Fibroblast of mammary gland (primary cell): ENCODE measurements at places on chromosomes 6 and 20.

DNA sequence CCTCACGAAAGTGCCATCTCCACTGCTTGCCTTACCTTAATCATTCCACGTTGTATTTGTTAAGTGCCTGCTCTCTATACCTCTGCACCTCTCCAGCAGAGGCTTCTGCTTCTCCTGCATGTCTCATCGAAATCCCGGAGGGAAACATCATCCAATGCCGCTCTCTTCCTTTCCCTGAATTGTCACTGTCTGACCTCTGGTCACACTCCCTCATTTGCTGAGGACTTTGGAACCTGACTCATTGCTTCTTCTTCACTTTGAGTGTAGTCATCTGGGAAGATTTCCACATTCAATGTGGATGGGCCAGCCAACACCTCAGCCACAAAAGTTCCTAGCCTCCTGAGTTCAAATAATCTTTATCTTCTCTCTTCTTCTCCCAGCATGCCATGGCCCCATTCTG is 78.9 kb upstream of the BEND6 start:
- DNase-seq: peak; percentile 73

GRCh38 chr6:64998204-64998603 is 708.8 kb downstream of the EYS start:
- DNase-seq: no peak

GRCh38 chr6:7484666-7485065 is 56.8 kb upstream of the DSP start:
- DNase-seq: no peak

DNA sequence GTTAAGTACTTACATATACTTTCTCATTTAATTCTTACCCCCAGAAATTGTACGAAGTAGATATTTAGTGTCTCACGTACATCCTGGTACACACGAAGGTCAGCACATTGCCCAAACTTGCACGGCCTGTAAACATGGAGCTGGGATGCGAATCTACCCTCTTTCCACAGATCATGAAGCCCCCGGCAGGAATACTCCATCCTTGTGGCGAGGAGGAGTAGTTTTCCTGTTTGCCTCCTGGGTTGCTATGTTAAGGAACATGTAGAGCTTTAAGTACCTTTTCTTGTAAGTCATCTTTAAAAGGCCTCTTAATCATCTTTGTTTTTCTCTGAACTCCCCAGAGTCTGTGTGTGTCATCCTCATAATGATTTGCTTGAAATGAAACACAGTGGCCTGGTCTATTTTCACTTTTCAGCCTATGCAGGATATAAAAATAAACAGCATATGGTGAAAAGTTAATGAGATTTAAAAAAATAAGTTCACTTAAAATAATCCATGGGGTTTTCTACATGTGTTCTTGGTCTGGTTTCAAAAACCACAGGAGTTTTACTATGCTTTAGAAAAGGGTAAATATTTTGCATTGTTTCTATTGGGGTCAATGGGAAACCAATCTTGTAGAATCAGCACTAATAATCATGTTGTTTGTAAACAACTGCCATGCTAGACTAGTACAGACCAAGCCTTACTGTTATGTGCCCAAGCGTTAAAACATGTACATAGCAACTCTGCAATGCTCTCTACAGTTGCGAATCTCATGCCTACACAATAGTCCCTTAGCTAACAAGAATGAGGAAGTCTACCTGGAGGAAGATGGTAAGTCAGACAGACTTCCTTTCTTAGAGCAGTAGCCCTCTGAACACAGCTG is 9.3 kb upstream of the ARID1B start:
- DNase-seq: peak; percentile 74

GRCh38 chr6:12228447-12229146 is 61.6 kb upstream of the EDN1 start:
- DNase-seq: no peak

GRCh38 chr6:140977403-140977802 is 1155.3 kb upstream of the GJE1 start:
- peak; percentile 75 for DNase-seq

- no peak for DNase-seq
Observed at GRCh38 chr20:5510446-5510845, 193.7 kb upstream of the PROKR2 start.

GRCh38 chr6:111423055-111423633 is 59.9 kb downstream of the REV3L start:
- peak; percentile 33 for DNase-seq

GRCh38 chr20:49356676-49357075 is 78.8 kb upstream of the ZNFX1 start:
- no peak for DNase-seq

- DNase-seq: no peak
Observed at GRCh38 chr6:12580290-12580689, 136.3 kb upstream of the PHACTR1 start.
